GF-D8 (cell line): ENCODE measurements at places on chromosomes 3 and 15.

DNA sequence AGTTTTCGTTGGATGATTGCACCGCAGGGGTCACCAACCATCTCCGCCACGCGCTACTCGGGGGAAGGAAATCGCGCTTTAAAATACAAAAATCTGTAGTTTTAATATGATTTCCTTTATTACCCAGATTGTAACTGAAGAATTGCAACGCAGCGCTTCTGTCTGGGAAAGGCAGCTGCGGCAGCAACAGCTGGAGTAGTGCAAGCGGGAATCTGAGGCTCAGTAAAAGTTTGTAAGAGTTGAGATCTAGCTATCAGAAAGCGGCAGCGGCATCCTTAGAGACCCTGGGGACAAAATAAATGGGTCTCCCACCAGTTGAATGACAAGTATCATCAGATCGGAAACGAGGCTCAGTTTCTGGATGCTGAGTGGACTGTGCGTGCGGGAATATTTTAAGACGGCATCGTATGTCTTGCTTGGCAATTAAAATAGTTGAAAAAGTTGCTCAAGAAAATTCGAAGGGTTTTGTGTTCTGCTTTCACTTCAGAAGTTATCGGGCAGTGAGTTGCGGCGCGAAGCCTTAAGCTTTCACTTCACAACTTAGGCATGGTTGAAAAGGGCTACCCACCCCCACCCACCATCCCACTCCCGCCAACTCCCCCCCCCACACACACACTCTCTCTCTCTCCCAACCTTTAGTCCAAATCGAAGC, 2.7 kb downstream of the MECOM start:
- no peak for DNase-seq

DNA sequence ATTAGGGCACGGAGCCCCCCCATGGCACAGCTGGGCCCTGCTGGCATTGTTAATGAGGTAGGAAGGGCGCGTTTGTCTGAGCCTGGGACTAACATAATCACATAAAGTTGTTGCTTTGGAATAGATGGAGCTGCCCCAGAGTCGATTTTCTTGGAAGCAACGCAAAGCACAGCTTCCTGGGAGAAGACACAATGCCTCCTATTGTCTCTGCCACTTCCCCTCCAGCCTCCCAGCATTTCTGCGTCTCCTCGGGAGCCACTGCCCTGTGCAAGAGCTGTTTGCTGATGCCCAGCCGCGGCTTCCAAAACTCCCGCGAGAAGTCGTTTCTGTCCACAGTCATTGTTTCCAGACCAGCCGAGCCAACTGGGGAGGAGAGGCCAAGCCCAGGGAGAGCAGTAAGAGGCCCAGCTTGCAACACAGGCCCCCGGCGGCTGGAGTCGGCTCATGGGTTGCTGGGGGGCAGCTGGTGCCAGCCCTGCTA, 18.1 kb upstream of the ALDH1A3 start:
- DNase-seq = no peak

- peak; percentile 89 for DNase-seq
These were observed 8.4 kb downstream of the CERS3 start for GRCh38 chr15:100520132-100520921.

- no peak for DNase-seq
These were observed 889.2 kb downstream of the PDCD6IP start for GRCh38 chr3:34687671-34688070.

DNA sequence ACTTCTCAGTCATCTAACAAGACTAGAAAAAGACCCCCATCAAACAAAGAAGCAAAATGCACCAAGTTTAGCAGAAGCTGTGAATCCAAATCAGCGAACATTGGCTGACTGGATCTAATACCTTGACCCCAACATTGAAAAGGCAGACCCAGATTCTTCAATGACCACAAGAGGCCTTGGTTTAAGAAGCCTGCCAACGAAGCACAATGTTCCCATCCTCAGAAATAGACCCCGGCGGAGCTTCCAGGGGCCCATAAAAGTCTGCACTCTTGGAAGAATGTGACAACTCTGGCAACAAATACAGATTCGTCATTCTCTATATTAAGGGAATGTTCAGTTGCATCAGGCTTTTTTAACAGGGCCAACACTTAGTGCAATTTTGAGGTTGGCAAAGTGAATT, 112.8 kb upstream of the BCL6 start:
- no peak for DNase-seq

DNA sequence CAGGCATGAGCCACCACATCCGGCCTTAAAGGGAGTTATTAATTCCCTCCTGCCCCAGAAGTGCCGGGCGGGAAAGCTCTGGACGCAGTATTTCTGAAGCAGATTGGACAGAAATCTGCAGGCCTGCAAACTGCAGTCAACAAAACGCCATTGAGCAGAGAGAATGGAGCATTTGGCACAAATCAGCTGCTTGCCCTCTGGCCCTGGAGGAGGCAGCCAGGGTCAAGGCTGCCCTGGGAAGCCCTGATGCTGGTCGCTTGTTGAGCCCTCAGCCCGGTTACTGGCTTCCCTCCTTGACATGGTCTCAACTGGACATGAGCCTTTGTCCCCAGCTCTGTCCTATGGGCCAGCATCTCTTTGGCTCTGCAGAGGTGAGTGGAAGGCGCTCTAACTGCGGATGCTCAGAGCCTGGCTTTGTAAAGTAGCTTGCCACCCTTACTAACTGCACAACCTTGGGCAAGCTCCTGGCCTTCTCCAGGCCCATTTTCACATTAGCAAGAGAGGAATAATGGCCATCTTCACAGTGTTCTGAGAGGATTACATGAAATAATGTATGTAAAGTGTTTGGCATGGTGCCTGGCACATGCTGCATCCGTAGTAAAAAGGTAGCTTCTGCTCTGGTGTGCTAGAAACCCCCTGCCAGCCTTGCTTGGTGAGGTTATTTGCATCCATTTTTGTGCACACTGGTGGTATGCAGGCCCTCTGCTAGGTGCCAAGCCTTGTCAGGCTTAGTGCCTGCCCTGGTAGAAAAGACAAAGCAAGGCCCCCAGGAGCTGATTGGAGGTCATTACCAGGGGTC, 4.1 kb downstream of the SEMA4B start:
- DNase-seq = no peak

DNA sequence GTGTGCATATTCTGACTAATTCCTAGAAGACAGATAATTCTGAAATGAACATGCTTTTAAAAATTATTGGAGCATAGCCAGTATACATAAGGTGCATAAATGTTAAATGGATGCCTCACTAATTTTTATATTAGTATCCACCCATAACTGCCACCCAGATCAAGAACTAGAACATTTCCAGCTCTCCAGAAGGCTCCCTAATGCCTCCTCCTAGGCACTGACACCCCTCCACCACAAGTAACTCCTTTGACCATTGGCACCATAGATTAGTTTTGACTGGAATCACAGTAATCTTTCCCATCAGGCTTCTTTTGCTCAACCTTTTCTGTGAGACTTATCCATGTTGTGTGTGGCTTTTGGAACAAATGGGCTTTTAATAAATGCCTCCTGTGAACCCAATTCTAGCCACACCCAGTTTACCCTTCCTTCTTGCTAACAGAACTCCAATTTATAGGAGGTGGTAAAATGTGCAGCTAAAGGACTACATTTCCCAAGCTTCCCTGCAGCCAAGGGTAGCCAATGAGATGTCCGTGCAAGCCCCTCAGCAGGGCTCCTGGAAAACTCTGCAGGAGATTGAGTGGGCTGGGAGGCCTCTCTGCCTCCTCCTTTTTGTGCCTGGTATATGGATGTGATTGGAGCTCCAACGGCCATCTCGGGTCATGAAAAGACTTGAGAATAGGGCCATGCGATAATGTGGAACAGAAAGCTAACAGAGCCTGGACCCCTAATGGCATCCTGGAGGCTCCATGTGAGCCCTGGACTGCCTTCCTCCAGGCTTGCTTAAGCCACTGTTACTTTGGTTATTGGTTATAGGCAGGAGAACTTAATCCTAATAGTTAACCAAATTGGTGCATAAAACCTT, 322.6 kb upstream of the TLE3 start:
- no peak for DNase-seq

- no peak for DNase-seq
These were observed 280.9 kb downstream of the RAP2B start for GRCh38 chr3:153442799-153443487.

- no peak for DNase-seq
These were observed 105.1 kb downstream of the MECOM start for GRCh38 chr3:169558371-169558770.

DNA sequence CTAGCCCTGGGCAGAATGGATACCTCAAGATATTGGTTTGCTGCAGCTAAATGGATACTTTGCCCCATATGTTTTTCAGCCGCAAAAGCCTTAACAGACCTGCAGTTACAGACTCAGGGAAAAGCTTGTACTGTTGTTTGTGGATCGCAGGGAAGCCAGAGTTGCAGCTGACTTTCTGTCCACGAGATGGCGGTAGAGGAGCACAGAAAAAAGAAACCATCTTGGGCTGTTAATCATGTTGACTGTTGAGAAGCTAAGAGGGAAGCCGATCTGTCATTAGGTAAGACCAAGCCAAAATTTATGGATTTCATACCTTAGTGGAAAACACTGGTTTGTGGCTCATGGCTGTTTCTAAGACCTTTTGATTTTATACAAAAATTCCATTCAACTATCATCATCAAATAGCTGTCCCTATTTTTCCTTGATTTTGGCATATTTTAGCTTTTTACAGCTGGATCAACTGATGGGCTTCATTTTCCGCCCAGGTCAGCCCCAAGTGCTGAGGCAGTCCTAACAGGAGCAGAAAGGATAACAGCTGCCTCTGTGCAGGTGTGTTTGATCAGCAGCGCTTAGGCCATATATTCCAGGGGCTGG, 205.7 kb upstream of the ZPLD1 start:
- peak; percentile 47 for DNase-seq

DNA sequence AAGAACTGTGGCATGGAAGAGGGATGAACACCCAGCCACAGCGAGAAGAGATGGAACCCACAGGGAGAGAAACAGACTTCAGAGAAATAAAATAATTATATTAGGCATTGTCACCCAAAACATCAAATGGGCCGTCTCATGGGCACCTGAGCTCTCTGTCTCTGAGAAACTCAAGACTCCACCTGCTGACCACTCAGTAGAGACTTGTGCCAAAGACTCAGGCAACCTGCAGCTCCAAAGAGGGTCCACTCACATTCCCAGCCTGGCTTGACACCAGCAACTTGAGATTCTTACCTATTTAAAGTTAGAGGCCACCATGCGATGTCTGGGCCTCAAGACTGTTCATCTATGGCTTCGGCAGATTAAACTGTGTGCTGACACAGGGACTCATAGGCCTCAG, 12.0 kb downstream of the SEMA5B start:
- no peak for DNase-seq

DNA sequence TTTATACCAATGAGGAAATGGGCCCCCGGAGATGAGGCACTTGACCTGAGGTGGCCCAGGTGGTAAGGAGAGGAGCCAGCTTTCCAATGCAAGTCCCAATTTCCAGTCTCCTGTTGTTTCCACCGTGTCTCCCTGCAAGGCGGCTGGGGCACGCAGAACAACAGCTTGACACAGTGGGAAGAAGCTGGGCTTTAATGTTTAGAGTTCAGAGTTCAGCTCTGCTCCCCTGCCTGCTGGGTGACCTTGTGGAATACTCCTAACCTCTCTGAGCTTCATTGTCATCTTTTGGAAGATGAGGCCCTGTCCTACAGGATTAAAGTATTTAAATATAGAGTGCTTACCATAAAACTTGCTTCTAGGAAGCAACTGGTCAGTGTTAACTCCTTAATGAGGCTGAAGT, 80.3 kb downstream of the SMAD3 start:
- no peak for DNase-seq

GRCh38 chr3:62184559-62184958, 188.8 kb downstream of the FEZF2 start:
- no peak for DNase-seq
